ENCODE measurements at places on chromosomes 1 and 21.

DNA sequence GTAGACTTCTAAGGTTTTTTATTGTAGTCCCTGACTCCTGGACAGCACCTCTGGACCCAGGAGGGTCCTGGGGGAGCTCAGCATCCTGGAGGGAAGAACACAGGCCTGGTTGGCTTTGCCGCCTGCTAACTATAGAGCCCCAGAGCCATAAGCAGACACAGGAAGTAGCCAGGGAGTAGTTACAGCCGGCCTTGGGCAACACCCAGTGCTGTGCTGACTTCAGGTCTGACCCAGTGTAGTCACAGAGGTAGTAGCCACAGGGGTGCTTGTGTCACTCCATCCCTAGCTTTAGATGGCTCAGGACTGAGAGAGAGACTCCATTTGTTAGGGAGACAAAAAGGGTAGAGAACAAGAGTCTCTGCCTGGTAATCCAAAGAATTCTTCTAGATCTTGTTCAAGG is 21.9 kb downstream of the MCOLN2 start:
- no peak for DNase-seq

DNA sequence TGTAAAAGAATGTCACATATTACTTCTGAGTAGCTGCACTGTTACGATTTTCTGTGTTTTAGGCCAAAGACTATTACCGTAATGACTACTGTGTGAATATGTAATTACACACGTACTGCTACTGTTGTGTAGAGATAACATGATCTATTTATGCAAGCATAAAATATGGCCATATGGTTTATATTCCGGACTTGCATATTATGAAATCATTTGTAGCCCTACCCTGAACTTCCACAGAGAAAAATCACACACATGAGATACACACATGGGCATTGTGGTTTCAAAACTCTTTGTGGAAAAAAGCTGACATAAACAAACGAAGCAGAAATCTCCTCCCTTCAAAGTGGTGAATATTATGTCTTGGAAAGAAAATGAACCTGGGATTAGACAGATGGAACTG is 373.0 kb upstream of the ADAMTS5 start:
- no peak for DNase-seq

DNA sequence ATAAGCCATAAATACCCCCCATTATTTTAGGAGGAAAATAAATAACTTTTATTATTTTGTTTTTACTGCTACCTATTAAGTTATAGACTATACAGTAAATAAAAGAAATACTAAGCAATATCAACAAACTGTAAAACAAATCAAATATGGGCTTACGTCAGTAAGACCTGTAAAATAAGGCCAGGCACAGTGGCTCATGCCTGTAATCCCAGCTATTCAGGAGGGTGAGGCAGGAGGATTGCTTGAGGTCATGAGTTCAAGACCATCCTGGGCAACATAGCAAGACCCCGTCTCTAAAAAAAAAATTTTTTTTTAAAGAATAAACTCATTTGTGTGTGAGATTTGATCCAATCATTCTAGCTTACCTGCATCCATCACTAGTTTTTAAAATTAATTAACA is 17.8 kb downstream of the EGLN1 start:
- no peak for DNase-seq

- no peak for DNase-seq
Observed at GRCh38 chr1:176545034-176545639, 82.2 kb downstream of the PAPPA2 start.

DNA sequence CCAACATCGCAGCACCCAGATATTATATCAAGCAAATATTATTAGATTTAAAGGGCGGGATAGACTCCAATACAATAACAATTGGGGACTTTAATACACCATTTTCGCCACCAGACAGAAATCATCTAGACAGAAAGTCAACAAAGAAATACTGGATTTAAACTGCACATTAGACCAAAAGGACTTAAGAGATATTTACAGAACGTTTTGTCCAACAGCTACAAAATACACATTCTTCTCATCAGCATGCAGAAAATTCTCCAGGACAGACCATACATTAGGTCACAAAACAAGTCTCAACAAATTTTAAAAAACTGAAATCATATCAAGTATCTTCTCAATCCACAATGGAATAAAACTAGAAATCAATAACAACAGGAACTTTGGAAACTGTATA is 121.2 kb downstream of the ACBD6 start:
- no peak for DNase-seq

DNA sequence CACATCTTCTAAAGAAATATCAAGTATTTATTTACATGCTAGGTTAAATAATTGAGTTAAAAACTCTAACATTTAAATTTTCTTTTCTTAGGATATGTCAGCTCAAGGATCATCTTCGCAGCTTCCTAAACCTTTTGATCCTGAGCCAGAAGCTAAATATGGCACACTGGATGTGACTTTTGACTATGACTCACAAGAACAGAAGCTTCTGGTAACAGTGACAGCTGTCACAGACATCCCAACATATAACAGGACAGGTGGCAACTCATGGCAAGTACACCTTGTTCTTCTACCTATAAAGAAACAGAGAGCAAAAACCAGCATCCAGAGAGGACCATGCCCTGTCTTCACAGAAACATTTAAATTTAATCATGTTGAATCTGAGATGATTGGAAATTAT is 132.7 kb upstream of the SERTAD4 start:
- DNase-seq, result no peak

DNA sequence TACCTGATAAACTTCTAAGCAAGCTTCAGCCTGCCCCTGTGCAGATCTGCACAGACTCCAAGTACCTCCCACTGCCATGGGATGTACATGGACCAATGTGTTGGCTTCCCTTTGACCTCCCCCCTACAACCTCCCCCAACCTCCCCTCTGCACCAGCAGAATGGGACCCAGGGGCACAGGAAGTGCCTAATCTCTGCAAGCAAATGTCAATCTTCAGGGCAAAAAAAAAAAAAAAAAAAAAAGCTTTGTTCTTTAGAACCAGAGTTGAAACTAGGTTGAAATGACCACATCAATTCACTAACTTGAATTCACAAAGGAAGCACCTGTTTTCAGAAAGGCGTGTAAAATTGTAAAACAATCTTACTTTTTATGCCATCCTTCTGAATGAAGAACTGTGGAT is 53.9 kb upstream of the TIAM1 start:
- DNase-seq, result peak; percentile 64

DNA sequence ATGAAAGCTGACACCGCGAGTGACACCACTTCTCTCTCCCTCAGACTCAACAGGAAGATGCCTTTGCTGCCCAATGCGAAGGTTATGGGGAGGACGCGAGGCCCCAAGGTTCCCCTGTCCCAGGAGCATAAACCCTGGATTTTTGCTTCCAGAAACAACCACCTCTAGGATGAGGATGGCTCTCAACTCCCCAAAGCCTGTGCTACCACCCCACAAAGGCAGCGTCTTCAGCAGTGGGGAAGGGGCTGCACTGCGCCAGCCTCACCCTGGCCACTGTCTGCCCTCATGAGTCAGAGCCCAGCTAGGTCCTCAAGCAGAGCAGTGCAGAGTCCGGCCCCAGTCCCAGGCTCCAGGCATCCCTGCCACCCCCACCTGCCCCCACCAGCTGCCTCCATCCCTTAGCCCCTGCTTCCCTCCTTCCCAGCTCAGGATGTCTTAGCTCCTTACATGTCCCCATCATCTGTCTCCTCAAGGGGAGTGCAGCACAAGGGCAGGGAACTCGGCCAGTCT is 6.9 kb upstream of the SRARP start:
- DNase-seq, result no peak

DNA sequence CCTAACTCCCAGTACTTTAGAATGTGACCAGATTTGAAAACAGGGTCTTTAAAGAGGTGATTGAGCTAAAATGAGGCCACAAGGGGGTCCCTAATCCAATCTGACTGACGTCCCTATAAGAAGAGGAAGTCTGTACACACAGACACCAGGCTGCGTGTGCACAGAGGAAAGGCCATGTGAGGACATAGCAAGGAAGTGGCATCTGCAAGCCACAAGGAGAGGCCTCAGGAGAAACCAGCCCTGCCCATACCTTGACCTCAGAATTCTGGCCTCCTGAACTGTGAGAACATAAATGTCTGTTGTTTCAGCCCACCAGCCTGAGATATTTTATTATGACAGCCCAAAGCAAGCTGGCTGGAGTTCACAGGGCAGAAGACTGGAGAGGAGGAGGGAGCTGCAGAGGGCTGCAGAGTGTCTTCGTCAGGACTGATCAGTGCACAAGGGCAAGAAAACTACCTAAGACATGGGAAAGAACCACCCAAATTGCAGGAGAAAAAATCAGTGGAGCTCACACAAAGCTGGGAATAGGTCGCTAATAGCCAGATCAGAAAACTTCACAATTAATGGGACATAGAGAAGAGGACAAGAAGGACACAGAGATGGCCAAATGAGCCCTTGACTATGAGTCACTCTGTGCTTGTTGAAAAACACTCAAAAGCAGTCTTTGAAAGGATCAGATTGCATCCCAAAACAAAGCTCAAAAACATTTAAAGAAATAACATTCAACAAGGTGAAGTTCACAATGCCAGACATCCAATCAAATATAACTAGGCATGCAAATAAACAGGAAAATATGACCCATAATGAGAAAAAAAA is 14.1 kb upstream of the WNT9A start:
- DNase-seq, result peak; percentile 42

GRCh38 chr1:59384443-59384842 is 87.5 kb downstream of the FGGY start:
- no peak for DNase-seq

GRCh38 chr21:45617021-45617921 is 26.3 kb upstream of the PCBP3 start:
- peak; percentile 62 for DNase-seq

GRCh38 chr1:109832945-109833344 is 69.2 kb upstream of the EPS8L3 start:
- no peak for DNase-seq

- DNase-seq, result no peak
Observed at GRCh38 chr1:86926883-86927282, 12.4 kb downstream of the HS2ST1 start.

DNA sequence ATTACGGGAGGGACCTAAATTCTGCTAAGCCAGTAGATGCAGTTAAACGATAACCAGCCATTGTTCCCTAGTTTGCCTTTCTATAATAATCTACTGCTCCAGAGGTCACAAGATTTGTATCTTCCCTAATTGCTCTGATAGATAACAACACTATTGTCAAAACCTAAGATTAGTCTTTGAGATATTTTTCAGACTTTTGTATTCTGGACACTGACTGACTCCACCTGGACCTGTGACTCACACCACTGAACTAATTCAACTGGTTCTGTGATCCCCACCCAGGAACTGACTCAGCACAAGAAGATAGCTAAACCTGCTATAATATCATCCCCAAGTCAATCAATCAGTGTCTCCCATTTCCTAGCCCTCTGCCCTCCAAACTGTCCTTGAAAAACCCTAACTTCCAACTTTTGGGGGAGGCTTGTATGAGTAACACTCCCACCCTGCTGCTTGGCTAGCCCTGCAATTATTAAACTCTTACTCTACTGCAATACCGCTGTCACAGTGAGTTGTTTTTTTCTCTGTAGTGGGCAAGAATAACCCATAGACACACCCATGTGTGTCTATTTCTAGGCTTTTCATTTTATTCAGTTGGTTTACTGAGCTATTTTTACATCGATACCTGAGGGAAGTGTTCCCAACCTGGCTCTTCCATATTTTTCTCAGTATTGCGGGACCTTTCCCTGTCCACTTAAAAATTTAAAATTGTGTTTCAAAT is 11.2 kb downstream of the KIFAP3 start:
- no peak for DNase-seq

- no peak for DNase-seq
Observed at GRCh38 chr1:97078872-97079271, 357.3 kb downstream of the PTBP2 start.

- DNase-seq, result no peak
Observed at GRCh38 chr1:94927405-94928175, 680 bp upstream of the CNN3 start.

DNA sequence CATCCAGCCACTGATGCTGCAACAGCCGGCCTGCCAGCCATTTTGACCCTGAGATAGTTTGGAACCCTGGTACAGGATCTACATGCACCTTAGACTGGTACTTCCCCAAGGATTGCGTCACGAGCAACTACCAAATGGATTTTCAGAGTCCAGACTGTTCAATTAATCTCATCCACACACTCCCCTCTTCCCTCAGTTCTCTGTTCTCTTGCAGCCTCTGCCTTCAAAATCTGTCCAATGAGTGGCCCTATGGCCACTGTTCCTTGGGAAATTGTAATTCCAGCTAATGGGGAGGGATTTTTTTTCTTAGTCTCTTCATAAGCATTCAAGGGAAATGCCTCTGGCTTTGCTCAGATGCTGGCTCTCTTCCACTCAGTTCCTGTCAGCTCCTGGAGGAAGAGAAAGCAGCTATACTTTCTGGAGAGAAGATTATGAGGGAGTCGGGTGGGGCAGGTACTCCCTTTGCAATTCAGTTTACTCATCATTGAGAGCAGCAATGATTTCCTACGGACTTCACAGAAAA is 19.8 kb upstream of the UAP1 start:
- DNase-seq, result no peak

DNA sequence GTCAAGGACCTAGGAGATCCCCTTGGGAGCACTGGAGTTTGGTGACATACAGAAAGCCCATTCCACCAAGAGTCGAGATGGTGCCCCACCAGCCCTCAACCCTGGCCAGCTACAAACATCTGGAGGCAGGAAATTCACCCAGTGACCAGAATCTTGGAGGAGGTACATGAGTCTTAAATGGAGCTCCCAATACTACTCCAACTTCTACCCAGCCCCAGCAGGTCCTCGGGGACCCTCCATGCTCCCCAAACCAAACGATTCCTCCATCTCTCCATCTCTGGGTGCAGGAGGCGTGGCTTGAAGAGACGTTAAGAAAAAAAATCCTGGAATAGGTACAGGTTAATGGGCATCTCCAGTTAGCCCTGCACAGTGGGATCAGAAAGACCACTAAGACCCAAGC is 5.5 kb upstream of the RASSF5 start:
- DNase-seq, result no peak

GRCh38 chr1:87140831-87141540 is 187.7 kb upstream of the LMO4 start:
- DNase-seq, result no peak

GRCh38 chr1:75583282-75583681 is 27.6 kb downstream of the SLC44A5 start:
- no peak for DNase-seq

DNA sequence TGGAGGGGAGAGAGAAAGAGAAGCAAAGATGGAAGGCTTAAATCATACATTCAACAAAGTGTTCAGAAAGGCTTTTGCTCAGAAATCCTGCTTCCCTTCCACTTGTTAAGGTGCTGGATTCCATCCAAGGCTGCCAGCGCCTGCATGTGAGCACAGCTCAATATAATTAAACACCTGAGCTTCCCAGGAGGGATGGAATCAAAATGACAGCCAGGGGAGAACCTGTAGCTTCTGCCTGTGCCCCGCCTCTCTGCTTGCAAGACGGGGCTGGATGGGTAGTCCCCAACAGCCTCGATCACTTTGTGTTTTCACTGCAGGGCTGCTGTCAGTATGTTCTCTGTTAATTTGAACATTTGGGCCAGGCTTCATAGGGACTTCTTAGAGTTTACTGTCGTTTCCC is 225.7 kb downstream of the KCNH1 start:
- no peak for DNase-seq

- DNase-seq, result no peak
Observed at GRCh38 chr1:216788671-216789070, 65.4 kb upstream of the ESRRG start.
